BJ (cell line): ENCODE measurements at places on chromosomes 3 and 15.

DNA sequence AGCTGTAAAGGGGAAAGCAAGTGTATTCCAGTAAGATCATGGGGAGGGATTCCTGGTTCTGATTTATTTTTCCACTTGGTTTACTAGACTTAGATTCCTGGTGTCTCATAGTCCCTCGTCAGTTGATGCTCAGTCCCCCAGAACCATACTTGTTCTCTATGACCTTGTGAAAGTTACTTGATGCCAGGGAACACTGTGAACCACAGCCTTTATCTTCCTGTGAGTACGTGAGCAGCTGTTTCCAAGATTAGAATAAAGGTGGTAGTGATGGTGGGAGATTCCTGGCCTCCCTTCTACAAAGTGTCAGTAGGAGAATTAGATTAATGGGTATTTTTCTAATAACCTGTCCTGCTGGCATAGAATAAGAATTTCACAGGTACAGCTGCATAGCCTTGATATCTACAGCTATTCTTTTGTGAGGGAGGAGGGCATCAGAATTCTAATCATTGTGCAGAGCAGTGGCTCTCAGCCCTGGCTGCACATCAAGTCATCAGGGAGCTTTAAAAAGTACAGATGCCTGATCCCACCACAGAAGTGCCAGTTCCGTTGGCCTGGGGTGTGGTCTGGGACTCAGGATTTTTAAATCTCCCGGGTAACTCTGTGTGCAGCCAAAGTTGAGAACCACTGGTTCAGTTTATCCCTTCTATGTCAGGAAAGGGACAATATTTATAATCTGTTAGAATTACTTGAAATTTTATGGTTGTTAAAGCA lies 20.0 kb downstream of the GPD1L start:
- DNase-seq, result no peak

DNA sequence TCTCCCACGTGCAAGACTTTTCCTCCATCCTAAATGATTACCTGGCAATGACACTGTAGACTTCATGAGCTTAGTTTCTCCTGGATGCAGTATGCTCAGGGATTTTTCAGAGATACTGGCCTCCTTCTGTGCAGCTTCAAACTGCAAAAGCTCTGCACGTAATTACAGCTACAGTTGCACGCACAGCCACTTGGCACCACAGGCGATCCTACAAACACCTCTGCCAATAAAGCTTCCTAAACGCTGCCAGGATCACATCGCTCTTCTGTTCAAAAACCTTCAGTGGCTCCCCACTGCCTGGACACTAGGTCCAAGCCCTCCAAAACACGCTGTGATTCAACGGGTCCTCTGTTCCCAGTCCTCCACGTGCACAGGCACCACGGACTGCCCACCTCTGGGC lies 49.5 kb downstream of the NUP210 start:
- no peak for DNase-seq

GRCh38 chr3:25428789-25429335 lies 799 bp downstream of the RARB start:
- DNase-seq, result no peak

- DNase-seq, result no peak
Observed at GRCh38 chr3:57154470-57155309, 10.5 kb downstream of the IL17RD start.

DNA sequence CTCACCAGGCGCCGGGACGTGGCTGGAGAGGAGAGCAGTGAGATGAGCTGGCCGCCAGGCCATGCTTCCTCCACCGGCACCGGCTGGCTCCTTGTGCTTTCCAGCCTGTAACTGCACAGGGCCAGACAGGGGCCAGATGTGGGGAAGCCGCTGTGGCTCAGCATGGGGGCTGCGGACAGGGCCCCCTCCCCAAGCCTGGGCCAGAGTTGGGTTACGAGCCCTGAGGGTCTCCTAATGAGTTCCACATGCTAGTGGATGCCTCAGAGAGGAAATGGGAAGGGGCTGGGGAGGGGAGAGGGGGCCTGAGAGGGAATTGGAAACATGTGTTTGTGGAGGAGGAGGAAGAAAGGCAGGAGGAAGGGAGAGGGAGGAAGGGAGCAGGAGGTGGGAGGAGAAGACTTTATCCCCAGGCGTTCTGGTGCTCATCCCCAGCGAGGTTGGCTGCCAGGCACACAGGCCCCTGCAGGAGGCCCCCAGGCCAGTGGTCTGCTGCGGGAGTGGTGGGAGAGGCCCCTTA lies 11.7 kb upstream of the DUSP7 start:
- DNase-seq, result peak; percentile 46

DNA sequence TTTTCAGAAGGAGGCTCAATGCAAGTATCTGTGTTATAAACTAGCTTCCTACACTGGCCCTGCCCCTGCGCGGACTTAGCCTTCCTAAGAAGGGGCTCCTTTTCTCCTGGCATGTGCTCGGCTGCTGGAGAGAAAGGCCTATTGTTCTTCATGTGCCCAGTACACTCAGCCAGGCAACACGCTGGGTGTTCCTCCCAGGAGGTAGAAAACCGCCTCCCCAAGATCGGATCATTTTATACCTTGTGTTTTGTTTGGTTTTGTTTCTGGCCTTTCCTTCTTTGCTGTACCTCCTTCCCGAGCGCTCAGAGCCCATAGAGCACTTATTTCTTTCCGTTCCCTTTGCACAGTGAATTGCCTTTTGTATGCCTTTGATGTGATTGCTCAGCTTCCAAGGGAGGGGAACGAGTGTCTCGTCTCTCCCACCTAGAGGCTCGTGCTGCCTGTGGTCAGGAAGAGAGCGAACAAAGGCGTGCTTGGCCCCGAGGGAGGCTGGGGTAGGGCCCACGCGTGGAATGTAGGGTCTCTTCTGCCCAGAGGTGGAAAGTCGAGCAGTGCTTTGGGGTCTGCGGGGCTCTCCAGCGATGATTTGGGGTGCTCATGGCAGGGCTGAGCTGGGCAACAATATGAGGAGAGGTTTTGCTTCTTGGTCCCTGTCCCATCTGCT lies 30.0 kb downstream of the CCNL1 start:
- no peak for DNase-seq

DNA sequence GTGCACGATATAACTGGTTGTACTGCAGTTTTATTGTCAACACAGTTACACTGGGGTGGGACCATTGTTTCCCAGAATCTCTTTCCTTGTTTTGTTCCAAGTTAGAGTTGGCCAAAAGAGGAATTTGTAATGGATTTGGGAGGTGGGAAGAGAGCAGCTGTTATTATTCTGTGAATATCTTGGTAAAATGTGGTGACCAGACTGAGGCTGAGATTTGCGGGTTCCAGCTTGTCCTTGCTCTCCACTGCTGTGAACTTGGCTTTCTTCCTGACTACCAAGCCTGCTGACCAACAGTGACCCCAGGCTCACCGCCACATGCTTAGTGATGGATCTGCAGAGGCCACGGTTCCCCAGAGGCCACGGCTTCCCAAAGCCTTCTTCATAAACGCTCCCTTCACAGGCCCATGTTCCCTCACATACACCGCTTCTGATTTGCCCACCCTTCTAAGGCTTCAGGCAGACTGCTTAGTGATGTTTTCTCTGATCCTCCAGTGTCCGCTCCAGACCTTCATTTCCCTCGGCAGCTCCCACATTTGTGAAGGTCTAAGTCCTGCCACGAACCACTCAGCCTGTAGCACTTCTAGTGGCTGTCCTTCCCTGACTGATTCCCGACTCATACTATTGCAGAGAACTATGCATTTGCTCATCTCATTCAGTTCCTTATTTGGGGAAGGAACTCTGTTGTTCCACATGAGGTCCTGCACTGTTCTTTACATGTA lies 525.5 kb upstream of the RGMA start:
- no peak for DNase-seq

- DNase-seq, result no peak
Observed at GRCh38 chr3:11165476-11165875, 11.2 kb downstream of the HRH1 start.

DNA sequence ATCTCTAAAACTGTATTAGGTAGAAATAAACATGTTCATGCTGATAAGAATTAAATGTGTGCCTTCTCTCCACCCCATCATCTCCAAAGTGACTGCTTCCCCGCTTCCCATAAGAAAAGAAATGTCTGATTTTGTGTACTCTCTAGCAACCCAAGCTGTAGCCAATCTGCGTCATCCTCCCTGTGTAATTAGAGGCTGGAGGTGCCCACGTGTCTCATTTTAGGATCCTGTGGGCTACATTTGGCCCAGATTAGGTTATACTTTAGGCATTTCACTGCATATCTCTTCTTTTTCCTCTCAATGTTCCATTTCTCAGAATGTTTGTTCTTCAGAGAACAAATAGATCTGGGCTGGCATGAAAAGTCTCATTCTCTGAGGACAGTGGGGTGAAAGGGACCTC lies 19.3 kb upstream of the ZNF148 start:
- DNase-seq, result no peak

DNA sequence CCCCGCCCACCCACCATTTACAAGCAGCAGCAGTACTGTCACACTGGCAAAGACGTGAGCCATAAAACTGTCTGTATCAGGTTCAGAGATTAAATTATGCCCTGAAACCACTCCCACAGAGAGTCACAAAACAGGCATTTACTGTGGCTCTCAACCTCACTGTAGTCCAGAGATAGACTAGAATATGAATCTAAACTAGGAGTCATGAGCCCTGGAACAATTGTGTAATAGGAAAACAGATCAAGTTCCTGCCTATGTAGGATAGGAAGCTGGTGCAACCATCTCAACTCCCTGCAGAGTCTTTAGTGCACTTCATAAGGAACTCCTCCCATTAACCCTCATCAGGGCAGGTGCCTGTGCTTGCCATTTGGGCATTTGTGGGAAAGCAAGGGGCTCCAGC lies 61.7 kb downstream of the FAM227B start:
- DNase-seq, result no peak

- DNase-seq, result no peak
Observed at GRCh38 chr15:53834214-53834613, 74.8 kb upstream of the WDR72 start.

GRCh38 chr15:73331991-73332925 lies 36.5 kb downstream of the HCN4 start:
- DNase-seq, result no peak

DNA sequence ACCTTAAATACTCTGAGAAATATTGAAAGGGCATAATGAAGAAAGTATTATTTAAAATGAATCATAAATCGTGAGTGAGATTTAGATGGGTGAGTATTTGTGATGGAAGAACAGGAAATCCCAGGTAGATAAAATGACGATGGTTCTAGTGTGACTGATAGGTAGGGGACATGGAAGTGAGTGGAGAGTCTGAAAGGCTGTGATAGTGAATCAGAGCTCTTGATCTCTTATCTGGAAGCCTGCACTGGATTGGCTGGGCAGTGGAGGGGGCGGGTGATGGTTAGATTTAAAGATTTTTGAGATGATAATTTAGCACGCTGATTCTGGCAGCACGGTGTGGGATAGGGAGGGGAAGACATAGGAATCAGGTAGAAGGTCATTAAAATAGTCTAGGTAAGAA lies 20.1 kb downstream of the HGD start:
- DNase-seq, result no peak

DNA sequence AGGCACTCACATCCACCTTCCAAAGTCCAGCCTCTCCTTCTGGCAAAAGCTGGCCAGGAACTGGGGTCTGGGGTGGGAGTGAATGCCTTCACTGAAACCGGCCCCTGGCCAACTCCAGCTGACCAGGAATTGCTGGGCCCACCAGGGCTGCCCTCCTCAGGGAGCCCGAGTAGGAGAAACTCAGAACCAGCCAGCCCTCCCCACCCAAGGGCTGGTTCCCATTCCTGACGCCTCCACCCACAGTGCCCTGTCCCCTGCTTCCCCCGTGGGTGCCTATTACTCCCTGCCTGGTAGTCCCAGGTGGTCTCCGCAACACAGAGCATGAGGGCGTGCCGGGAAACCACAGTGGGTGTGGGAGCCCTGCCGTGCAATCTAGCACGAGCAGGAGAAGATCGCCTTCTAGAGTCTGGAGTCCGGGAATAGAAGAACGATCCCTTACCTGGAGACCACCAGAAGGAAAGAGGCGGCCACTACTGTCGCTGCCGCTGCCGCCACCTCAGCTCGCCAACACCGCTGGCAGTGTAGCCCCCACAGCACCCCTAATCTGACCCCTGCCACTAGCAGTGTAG lies 178.8 kb downstream of the POTEB3 start:
- no peak for DNase-seq

- DNase-seq, result no peak
Observed at GRCh38 chr3:114408736-114409670, 115.2 kb downstream of the TIGIT start.

DNA sequence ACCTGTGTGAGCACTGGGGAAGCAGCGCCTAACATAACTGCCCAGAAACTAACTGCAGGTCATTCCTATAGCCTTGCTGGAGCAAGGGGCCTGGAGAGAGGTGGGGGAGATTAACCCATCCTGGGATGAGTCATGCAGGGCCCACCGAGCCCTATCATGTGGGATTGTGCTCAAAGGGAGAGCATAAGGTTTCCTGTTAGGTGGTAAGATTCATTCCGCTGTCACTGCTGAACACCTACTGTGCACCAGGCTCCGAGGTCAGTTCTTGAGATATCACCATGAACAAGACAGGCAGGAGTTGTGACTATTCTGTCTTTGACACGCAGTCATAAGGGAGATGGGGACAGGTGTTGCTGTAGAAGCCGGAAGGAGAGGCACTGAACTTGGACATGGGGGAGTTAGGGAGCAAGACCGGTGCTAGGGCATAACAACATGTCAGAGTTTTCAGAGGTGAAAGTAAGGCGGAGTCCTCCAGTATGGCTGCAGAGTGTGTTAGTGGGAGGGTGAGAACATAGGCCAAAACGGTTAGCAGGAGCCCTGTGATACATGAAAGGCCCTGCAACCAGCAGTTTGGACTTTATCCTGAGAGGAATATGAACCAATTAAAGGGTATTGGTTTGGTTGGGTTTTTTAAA lies 2.4 kb downstream of the SLC25A38 start:
- DNase-seq, result no peak

GRCh38 chr15:91196768-91197167 lies 96.7 kb downstream of the SV2B start:
- no peak for DNase-seq
